ENCODE measurements at places on chromosomes 11 and 22.

DNA sequence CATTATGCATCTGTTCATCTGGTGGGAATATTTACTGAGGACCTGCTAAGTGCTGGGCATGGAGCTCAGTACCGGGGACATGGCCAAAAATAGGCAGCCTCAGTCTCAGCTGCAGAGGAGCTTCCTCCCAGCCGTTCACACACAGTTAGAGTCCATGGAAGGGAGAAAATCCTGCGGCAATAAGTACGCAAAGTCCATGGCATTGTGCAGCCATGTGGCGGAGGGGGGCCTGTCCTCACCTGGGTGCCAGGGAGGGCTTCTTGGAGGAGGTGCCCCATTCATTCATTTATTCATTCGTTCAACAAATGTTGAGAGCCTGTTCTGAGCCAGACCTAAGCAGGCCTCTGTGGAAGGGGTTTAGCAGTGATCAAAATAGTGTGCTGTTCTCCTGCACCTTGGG, 59.3 kb upstream of the ANO1 start:
- DNase-seq = no peak

DNA sequence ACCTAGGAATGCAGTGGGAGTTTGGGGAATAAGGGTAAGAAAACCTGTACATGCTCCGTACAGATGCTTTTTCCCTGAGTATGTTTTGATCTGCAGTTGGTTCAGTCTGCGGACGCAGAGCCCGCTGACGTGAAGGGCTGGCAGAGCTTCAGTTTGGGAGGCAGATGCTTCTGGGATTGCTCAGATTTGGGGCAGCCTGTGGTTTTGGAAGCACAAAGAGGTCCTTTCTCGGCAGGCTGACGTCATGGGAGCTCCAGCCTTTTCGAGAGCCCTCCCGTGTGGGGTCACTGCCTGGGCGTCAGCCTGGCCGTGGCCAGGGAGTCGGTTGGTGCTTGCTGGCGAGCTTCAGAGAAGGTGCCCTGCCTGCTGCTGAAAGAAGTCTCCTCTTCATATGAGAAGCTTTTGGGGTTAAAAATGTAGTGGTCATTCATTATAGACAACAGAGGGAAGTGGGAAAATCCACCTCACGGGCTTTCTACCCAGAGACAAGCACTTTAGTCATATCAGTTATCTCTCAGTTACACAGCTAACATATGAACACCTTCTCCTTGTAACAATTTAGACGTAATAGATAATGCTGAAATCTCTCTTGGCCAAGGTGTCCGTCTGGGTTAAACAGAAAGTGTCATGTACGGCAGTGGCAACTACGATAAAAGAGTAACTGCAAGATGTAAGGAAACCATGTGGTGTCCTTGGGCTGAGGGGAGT, 26.8 kb downstream of the TPCN2 start:
- DNase-seq = peak; percentile 99

DNA sequence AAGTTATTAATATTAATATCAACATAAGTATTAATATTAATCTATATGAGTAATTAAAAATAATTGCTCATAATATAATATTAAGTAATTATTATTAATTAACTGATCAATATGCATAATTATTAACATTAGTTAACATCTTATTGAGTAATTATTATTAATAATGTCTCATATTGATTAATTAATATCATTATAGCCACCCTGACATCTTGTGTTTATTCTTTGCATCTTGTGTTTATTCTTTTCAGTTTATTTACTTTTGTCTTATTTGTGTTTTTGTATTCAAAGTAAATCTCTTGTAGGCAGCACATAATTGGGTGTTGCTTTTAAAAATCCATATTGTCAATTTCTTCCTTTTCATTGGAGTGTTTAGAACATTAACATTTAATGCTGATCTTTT, 56.6 kb downstream of the MYEOV start:
- no peak for DNase-seq

GRCh38 chr11:106828976-106829375, 189.3 kb downstream of the GUCY1A2 start:
- no peak for DNase-seq

DNA sequence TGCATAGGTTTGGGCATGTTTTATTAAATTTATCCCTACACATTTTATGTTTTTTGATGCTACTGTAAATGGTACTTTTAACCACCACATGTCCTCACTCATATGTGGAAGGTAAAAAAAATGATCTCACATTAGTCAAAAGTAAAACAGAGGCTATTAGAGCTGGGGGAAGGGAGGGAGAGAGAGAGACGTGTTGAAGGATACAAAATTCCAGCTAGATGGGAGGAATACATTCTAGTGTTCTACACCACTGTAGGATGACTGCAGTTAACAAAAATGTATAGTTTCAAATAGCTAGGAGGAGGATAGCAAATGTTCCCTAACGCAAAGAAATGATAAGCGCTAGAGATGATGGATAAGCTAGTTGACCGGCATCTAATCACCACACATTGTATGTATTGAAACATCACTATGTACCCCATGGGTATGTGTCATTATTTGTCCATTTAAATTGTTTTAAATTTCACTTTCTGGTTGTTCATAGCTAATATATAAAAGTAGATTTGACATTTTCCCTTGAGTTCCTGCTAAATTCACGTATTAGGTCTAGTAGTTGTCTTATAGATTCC, 9.9 kb upstream of the GNB1L start:
- DNase-seq = no peak

GRCh38 chr11:131918663-131919062, 548.2 kb downstream of the NTM start:
- DNase-seq = no peak

DNA sequence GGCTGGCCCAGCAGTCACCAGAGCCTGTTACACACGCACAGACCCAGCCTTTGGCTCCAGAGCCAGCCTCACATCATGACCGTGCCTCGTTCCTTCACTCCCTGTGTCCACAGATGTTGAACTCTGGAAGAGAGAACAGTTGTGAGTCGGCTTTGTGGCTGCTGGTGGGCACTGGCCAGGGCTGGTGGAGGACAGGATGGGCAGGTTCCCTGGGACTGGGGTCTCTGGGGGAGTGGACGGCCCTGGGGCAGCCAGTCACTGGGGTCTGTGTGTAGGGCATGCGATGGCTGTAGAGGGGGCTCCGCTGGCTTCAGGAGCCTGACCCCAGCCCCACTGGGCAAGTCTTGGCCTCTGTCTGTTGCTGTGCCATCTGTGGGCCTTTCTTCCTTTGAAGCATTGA, 1070.1 kb downstream of the BRD1 start:
- DNase-seq = no peak

DNA sequence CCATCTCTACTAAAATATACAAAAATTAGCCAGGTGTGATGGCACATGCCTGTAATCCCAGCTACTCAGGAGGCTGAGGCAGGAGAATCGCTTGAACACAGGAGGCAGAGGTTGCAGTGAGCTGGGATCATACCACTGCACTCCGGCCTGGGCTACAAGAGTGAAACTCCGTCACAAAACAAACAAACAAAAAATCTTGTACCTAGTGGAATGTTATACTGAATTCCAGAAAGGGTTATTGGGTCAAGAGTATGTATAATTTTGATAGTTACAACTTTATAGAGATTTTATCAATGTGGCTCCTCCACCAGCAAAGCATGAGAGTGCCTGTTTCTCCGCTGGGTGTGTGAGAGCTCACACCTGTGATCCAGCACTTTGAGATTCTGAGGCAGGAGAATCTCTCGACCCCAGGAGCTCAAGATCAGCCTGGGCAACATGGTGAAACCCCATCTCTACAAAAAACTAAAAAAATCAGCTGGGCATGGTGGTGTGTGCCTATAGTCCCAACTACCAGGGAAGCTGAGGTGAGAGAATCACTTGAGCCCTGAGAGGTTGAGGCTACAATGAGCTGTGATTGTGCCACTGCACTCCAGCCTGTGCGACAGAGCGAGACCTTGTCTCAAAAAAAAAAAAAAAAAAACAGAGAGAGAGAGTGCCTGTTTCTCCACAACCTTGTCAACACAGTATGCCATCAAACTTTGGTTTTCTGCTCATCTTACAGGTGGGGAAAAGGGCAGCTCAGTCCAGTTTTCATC, 12.7 kb upstream of the FOLR1 start:
- DNase-seq = peak; percentile 26

- no peak for DNase-seq
These were observed 177.4 kb downstream of the BUD13 start for GRCh38 chr11:116595305-116595880.

- no peak for DNase-seq
These were observed 4.5 kb upstream of the KCNE3 start for GRCh38 chr11:74471668-74472429.

- DNase-seq = no peak
These were observed 20.2 kb upstream of the SEPTIN5 start for GRCh38 chr22:19693981-19694670.

- no peak for DNase-seq
These were observed 47.0 kb upstream of the ACCSL start for GRCh38 chr11:44000731-44001130.

GRCh38 chr22:41801886-41802285, 1.4 kb downstream of the CCDC134 start:
- DNase-seq = no peak

DNA sequence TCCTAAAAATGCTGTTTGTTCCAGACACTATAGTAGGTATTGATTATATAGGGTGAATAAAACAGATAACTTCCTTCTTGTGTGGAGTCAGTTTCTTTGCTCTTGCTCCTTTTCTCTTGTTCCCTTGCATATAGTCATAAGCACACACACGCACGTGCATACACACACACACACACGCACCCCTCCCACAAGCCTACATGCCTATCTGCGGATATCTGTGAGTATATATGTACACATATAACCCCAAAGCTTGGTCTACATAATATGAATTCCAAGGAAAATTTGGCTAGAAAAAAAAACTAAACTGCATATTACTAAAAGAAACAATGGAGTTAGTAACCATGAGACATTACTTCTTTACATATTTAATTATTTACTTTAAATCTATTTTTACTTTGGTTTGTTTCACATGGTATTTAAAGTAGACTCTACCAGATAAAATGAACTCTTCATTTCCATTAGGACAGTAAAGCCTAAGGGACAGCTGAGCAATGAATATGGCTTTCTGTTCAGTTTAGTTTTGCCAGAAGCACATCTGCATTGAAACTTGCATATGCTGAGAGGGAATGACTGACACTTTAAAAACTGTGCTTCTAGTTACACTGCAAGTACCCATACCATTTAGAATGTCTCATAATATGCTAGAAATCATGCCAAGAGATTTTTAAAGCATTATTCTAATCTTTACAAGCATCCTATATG, 676.4 kb downstream of the DLG2 start:
- no peak for DNase-seq

- no peak for DNase-seq
These were observed 208.8 kb downstream of the TBC1D22A start for GRCh38 chr22:46971099-46971763.

- peak; percentile 17 for DNase-seq
These were observed 5.9 kb downstream of the SLC37A2 start for GRCh38 chr11:125069008-125069407.

GRCh38 chr11:72586321-72587090, 87.7 kb downstream of the PDE2A start:
- DNase-seq = no peak

GRCh38 chr11:12119502-12119901, 9.1 kb downstream of the MICAL2 start:
- peak; percentile 56 for DNase-seq

DNA sequence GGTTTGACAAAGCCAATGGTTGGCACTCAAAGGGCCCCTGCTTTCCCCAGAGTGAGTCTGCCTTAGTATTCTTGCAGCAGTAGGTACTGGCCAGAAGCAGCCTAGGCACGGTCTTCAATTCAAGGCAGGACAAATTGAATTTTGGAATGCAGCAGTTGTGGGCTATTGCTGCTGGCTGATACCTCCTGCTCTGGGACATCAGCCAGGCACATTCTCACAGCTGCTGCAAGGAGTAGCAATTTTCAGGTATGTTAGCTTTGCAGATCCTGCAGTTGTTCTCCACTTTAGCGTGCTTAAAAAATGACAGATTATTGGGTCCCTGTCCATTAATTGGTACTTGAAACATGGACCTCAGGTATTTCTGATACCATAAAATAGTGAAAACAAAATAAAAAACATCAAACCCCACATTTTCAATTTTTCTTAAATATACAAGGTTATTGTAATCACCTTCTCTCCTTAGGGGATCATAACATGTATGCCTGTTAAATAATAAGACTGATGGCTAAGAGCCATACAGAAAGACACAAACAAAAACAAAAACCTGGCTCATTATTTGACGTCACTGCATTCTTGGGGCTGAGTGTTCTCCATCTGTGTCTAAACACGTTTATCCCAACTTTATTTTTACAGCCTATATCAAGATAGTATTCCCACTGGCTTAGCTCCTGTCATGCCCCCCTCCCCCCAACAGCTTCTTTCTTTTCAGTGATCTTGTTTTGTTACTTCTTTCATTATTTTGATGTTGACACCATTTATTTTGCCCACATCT, 85.1 kb upstream of the CARD18 start:
- DNase-seq = no peak

DNA sequence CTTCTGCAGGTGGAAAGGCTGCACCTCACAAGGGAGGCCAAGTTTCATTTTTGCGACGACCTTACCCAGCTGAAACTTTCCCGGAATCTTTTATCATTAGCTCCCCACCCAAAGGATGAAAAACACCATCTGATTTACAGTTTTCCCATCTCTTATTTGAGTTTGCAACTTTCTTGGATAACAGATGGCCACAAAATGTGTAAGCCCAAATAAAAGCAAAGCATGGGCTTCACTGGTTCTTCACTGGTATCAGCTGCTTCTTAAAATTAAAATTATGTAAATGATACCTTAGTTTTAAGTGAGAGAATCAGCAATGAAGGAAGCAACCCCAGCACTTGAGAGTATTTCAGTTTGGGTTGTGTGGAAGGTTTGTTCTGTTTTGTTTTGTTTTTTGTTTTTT, 55.8 kb downstream of the PARVA start:
- no peak for DNase-seq

- DNase-seq = no peak
These were observed 89.3 kb upstream of the AMOTL1 start for GRCh38 chr11:94678901-94679300.

DNA sequence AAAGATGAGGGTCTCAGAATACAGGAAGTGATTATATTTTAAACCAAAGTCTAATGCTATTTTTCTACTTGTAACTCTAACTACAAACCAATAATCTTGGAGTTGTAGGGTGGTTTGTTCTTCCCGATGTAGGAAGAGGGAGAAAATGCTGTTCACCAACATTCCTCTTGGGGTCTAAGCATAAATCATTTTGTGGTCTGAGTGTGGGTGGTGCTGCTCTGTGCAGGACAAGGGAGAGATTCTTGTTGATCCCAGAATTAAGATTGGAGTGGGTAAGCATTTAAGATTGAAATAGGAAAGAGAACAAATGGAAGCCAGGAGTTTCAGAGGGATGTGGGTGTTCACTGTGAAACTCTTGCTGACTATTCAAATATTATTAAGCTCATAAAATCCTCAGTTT, 38.6 kb upstream of the MMP13 start:
- DNase-seq = peak; percentile 41
